ENCODE measurements at places on chromosomes 12 and 14.

GRCh38 chr12:65343801-65344200 lies 65.3 kb downstream of the MSRB3 start:
- no peak for DNase-seq

- DNase-seq: no peak
Observed at GRCh38 chr12:91353266-91353665, 170.6 kb upstream of the DCN start.

- no peak for DNase-seq
Observed at GRCh38 chr12:27107986-27108385, 25.6 kb upstream of the C12orf71 start.

- DNase-seq: no peak
Observed at GRCh38 chr12:10033783-10034545, 3.5 kb downstream of the CLEC9A start.

- no peak for DNase-seq
Observed at GRCh38 chr12:85775091-85775490, 61.1 kb downstream of the RASSF9 start.

DNA sequence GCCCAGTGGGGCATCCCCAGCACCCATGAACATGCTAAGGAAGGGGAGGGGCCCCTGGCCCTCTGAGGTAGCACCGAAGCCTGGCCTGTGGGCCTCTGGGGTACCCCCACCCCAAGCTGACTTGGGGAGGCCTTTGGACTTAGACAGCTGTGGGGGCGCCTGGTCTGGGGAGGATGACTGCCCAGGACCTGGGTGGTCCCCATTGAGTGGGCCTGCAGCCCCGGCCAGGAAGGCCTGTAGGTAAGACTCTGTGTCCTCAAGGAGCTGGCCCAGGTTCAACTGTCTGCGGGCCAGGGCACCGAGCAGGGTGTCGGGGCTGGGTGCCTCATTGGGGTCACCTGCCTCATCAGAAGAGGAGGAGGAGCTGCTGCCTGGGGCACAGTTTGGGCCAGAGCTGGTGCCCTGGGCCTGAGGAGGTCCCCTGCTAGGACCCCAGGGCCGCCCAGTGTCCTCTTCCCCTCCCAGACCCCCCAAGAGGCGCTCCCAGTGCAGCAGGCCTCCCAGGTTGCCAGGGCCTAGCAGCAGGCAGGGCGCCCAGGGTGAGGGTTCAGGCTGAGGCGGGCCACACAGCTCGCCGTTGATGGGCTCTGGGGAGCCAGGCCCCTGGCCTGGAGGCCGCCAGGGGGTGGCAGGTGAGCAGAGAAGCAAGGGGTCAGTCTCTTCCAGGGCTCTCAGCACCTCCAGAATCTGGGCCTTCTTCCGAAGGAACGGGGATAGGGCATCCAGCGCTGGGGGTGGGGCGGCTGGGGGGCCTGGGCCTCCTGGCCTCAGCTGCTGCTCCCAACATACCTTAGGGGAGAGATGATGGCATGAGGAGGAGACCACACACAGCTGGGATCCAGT lies 31.4 kb downstream of the NCKAP5L start:
- DNase-seq: no peak

DNA sequence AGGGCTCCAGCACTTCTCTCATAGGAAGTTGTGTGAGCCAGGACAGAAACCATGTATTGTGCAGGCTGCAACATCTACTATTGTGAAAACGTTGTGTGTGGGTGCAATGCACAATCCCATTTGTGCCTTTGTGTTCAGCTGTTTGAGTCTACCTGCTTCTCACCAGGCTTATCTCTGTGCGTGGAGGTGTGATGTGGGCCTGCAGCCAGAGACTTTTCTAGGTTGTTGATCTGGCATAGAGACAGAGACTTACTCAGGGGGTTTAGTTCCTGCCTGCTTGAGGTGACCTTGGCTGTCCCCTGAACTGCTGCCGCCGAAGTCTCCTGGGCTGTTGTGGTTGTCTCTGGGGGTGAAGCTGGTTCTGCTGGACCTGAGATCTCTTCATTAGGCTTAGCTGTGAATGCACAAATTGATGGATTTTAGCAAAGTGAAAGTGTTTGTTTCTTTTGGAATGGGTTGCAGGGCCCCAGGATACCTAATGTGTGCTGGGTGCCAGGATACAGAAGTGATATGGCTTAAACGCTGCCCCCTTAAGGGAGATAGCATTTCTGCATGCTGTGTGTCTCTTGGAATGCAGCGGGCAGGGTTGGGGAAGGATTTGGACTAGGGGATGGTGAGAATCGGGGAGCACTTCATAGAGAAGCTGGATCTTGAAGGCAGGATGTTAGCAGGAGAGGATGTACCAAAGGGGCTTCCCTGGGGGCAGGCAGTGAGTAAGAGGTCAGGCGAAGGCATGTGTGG lies 2.5 kb downstream of the LACRT start:
- DNase-seq: no peak

DNA sequence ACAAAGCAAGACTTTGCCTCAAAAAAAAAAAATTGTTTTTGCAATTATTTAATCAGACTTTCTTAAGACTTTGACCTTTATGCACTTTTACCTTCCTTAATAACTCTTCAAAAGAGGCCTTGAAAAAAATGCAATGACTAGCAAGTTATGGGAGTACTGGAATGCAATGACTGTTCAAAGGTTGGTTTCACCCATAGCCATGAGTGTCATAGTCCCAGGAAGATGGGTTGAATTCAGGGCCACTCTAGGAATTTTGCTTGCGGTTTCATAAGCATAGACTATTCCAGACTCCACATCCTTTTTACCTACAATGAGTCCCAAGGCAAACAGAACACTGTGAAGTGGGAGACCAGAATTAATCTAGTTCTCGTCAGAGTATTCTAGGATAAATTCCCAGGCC lies 29.4 kb upstream of the DENND5B start:
- DNase-seq: no peak

All from CD8-positive, alpha-beta T cell (primary cell).